ENCODE measurements at places on chromosomes 6 and 20.

DNA sequence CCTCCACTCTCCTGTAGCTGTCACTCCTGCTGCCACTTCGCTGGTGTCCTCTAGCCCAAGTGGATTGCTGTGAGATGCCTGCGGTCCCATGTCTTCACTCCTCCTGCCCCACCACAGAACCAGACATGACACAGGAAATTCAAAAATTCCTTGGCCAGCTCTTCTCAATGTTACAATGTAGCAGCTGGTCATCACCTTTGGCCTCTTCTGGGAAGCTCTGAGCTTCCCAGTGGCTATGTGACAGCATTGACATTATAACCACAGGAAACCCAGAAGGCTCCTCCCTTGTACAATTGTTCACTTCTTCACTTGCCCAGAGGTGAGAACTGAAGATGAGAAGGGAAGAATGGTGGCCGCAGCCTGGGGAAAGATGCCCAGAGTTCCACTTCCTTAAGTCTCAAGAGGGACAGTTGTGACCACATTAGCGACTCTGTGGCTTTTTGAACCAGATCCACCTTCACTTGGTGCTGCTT lies 76.1 kb upstream of the NAA20 start:
- DNase-seq: no peak

GRCh38 chr6:116575227-116575626 lies 3.9 kb downstream of the RWDD1 start:
- DNase-seq: no peak

DNA sequence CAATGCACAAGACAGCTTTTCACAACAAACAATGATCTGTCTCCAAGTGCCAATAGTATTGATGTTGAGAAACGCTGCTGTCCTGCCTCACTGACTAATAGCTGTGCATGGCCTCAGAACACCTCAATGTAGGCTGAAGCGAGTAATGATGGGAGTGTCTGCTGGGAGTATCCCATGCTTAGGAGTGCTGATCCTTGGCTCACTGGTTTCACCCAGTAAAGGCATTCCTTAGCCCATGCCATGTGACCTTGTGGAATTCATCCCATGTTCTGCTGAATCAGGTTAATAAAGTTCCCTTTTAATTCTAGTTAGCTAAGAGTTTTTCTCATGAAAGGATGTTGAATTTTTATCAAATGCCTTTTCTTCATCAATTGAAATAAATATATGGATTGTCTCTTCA lies 3.8 kb upstream of the WFDC12 start:
- DNase-seq: no peak

GRCh38 chr6:89997456-89998445 lies 103.5 kb downstream of the GJA10 start:
- DNase-seq: no peak

DNA sequence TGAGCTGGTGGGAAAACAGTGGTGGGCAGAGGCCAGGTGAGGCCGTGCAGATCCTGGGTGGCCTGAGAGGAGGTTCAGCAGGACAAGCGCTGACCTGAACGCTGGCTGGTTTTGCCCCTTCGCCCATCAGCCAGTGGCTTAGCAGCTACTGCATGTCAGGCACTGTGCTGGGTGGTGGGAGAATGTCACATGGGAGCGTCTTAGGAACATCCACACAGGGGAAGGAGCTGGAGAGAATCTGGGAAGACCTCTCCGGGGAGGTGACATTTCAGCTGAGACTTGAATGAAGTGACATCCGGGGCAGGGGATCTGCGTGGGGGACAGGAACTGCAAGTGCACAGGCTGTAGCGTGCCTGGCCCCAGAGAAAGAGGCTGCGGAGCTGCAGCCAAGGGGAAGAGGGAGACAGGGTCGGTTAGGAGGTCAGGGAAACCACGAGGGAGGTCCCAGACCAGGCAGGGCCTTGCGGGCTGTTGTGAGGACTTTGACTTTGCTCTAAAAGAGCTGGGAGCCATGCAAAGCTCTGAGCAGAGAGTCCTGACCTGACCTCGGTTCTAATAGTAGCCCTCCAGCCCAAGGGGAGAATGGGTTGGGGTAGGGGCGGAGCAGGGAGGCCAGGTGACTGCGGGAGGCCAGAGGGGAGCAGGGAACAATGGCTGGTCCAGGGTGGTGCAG lies 156.8 kb upstream of the PTPN1 start:
- DNase-seq: no peak

DNA sequence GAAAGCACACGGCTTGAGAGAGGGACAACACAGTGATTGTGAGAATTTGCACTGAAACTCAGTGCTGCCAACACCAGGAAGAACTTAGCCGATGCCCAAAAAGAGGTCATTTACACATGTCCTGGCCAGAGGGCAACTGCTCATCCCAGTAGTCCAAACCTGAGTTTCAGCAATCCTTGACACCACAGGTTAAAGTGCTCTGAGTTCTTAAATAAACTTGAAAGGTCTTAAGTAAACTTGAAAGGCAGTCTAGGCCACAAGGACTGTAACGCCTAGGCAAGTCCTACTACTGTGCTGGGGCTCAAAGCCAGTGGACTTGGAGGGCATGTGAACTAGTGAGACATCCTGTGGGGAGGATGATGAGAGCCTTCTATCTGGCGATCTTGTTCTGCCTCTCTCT lies 14.1 kb downstream of the SNX14 start:
- DNase-seq: no peak

- DNase-seq: no peak
Observed at GRCh38 chr6:106380407-106380806, 19.9 kb downstream of the CRYBG1 start.

- DNase-seq: no peak
Observed at GRCh38 chr6:7727946-7728854, 2.3 kb downstream of the BMP6 start.

GRCh38 chr6:50959081-50959641 lies 140.5 kb downstream of the TFAP2B start:
- no peak for DNase-seq

GRCh38 chr6:33424855-33425667 lies 5.2 kb downstream of the SYNGAP1 start:
- DNase-seq: no peak

DNA sequence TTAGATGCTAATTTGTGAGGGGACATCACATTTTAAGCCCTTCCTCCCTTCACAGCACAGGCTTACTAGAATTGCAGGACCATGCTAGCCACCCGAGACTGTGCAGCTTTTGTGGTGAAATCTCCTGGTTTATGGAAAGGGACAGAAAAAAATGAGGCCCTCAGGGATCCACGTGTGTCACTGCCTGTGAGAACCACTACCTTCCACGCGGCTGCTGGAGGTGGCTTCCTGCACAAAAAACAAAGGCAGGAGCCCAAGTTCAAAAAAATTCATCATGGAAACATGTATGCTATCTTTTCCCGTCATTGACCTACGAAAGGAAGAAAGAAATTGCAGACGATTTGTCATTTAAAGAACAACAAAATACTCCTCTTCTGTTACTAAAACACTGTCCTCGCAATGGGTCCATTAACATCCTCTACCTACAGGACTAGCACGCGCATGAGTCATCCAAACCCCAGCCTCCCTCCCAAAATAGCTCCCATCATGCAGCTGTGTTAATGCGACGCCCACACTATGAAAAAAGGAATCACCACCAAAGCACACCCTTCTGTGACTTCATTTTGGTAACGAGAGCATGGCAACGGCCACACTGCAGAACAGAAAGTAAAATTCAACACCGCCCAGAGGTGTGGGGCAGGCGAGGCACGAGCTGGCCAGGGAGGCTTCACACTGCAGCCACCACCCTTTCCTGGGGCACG lies 45.7 kb downstream of the RAMACL start:
- DNase-seq: no peak

DNA sequence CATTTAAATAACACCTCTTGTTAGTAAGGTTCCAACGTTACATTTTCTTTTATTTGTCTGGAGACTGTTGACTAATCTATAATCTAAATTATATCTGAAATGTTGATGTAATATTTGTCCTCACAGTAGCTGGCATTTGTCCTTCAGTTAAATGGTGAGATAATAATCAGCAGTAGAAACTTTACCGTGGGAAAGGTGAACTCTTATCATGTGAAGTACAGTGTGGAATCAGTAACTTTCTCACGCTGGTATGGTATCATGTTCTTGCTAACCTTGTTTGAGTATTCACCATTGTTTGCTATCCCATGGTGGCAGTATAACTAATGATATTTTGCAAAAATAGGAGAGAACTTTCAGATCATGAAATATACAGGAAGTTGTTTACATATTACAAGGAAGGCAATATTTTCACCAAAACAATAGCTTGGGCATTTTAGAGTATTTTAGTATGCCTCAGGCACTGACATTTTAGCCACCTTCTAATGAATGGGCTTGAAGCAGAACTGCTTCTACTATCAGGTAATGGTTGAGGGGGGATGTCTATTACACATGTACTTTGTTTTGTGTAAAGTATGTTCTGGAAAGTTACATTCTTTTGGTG lies 4.8 kb downstream of the GMNN start:
- no peak for DNase-seq

DNA sequence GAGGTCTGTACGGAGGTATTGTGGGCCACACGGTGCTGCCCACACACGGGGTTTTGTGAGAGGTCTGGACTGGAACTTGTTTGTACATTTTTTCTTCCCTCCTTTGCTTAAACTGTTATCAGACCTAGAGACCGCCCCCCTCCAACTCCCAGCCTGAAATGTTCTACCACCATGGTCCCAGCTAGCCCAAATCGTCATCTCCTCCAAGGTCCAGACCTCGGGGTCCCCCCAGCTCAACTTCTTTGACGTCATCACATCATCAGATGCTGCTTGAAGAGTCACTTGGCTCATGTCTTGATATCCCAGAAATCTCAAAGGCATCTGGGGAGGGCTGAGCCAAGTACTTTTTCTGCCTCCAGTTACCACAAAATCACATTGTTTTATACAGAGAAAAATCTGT lies 2.8 kb upstream of the CCDC170 start:
- no peak for DNase-seq
